CD4-positive, alpha-beta T cell treated with Interleukin-1 beta for 1 hour (primary cell): ENCODE measurements at places on chromosomes 12 and 14.

- DNase-seq = no peak
These were observed 1009.5 kb upstream of the TMEM132C start for GRCh38 chr12:127257366-127257935.

- no peak for DNase-seq
These were observed 49.2 kb downstream of the MBIP start for GRCh38 chr14:36271222-36271621.

GRCh38 chr14:68269136-68269927, 449.8 kb downstream of the RAD51B start:
- DNase-seq = no peak

- DNase-seq = no peak
These were observed 107.3 kb downstream of the SAMD4A start for GRCh38 chr14:54674046-54674741.

- DNase-seq = no peak
These were observed 55.3 kb downstream of the CLMN start for GRCh38 chr14:95264271-95264973.

DNA sequence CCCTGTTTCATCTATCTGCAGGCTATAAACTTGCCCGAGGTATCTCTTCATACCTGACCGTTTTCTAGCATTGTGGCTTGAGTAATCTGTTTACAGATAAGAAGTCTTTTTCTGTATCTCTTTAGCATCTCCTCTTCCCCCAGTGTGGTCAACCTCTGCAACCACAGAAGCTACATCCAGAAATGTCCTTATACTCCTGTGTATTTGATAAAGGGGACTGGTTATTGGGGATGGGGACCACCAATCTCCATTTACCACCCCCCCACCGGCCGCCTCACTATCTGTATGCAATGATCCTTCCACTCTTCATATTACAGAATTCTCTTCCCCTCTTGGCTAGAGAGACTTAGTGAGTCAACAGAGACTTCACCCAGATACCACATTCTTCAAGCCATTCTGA, 3.4 kb upstream of the RPAP3 start:
- DNase-seq = no peak

DNA sequence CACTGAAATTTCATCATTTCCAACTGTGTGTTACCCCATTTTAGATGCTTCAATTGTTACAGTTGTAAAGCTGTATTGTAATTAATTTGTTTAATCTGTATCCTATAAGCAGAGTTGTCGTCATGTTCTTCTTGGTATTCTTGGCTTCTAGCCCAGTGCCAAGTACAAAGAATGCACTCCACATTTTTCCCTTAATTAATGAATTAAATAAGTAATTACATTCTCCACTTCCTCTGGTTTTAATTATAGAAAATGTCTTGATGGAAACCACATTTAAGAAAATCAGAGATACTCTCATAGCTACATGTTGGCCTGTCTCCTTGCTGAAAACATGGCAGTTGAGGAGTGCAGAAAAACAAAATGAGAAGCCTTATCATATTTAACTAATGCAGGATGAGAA, 746 bp downstream of the DNAI7 start:
- no peak for DNase-seq

DNA sequence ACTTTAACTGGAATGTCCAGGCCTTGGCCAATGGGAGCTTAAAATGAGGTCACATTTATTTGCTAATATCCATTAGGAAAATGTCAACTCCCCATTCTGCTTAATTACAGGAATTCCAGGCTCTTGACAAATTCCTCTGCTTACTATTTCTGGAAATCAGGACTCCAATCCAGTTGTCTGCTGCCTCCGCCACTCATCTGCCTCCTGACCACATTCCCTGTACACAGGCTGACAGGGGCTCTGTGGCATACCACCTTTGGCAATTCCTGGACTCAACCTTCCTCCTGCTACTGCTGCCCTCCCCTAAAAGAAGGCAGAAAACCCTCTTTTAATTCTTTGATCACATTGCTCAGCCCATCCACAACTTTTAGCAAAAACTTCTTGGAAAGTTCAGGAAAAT, 37.9 kb downstream of the KICS2 start:
- DNase-seq = no peak

GRCh38 chr14:50997712-50998111, 53.4 kb upstream of the PYGL start:
- no peak for DNase-seq

DNA sequence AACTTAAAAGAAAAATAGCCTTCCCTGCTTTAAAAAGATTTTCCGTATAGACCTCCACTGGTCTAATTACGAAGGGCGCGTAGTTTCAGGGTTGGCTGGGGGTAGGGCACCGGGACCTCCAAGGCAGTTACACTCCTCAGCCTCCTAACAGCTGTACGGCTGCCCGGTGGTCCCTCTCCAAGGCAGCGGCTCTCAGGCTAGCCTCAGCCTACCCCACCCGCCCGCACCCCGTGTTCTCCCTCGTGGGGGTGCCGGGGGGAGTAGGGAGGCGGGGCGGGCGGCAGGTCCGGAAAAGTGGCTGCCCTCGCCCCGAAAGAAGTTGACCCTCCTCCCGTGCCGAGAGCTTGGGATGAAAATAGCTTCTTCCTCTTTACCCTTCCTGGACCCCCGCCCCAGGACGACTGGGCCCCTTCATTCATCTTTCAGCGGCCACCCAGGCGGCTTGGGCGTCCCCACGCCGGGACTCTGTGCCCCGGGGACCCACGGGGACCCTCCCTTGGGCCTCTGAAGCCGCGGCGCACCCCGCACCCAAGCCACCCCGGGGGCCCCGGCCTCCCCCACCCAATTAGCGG, 991 bp upstream of the RCOR1 start:
- peak; percentile 23 for DNase-seq

DNA sequence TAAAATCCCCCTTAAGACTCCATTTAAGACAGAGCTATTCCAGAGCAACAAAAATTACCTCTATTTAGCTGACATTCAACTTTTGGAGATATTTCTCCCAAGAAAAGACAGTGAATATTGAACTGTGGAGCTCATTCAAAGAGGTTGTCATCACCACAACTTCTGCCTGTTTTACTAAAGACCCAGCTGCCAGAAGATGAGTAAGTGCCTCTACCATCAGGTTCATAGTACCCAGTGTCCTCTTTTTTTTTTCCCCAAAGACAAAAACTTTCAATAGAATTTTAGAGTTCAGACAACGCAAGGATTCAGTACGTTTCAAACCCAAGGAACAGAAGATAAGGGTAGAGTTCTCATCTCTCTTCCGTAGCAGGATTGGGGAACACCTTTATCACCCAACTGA, 461.3 kb downstream of the BCAT1 start:
- no peak for DNase-seq

GRCh38 chr14:99431986-99432385, 48.7 kb downstream of the SETD3 start:
- DNase-seq = no peak

- DNase-seq = no peak
These were observed 206.5 kb downstream of the SLC41A2 start for GRCh38 chr12:104751594-104751993.

- no peak for DNase-seq
These were observed 219.1 kb upstream of the C14orf180 start for GRCh38 chr14:104360501-104360900.

DNA sequence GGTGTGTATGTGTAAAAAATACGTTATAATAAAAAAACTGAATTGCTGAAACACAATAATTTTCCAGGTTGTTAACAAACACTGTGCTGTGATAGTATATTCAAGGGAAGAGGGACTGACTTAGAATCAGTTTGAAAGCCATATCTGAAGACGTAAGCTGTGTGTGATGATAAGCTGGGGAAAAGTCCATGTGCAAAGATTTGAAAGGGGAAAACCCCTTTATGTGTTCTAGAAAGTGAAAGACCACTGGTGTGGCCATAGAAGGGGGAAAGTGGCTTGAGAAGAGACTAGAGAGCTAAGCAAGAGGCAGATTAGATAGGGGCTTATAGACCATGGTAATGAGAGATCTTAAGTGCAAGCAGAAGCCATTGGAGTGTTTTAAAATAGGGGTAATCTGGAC, 195.9 kb upstream of the GZMB start:
- DNase-seq = no peak

GRCh38 chr12:111773801-111774551, 7.2 kb downstream of the ALDH2 start:
- DNase-seq = peak; percentile 15

DNA sequence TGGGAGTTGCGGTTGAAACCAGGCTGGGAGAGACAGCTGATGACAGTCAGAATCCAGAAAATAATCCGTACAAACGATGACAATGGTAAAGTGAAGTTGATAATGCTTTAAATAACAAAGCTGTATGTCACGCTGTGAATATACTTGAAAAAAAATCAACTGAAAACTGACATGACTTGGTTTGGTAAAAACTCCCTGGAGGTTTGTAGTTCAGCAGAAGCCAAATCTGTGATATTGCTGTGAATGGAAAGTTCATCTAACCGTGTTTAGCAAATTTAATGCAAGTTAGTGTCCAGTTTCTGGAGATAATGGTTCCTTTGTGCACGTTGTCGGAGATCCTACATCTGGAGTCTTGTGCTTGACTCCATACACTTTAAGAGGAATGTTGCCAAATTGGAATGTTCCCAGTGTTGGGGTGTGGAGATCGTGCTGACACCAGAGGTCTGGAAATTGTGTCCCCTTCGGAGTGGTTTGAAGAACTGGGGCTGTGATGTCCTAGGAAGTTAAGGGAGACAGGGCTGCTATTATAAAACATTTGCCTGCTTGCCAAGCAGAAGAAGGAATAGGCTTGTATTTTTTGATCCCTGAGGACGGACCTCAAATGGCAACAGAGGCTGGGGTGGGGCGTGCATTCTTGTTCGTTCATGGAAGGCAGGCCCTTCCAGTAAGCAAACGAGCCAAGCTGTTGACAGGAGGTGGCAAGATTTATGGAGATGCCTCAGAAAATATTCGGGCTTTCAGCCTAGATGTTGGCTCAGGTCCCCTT, 30.6 kb downstream of the PPFIBP1 start:
- no peak for DNase-seq
